ENCODE measurements at places on chromosomes 5 and 9. TPM values are rescaled to one million over a fixed set of nuclear protein-coding genes. Genes with fewer than 3 reads are reported as not detected.

TSSK1B gene
- total RNA-seq, result not detected

WNK2 gene
- 1.7 TPM for total RNA-seq

N4BP3 gene
- total RNA-seq, result 33.4 TPM

ANKRD31 gene
- total RNA-seq, result 0.94 TPM

GABRA1 gene
- total RNA-seq, result not detected

LRRC70 gene
- total RNA-seq, result 0.45 TPM

- DNase-seq, result no peak
Observed at GRCh38 chr5:142817949-142818431, 47.8 kb downstream of the ARHGAP26 start.

GRCh38 chr5:40082313-40082712 is 597.4 kb upstream of the PTGER4 start:
- DNase-seq, result no peak

GRCh38 chr5:17069995-17070511 is 134.0 kb upstream of the MYO10 start:
- no peak for DNase-seq

DNA sequence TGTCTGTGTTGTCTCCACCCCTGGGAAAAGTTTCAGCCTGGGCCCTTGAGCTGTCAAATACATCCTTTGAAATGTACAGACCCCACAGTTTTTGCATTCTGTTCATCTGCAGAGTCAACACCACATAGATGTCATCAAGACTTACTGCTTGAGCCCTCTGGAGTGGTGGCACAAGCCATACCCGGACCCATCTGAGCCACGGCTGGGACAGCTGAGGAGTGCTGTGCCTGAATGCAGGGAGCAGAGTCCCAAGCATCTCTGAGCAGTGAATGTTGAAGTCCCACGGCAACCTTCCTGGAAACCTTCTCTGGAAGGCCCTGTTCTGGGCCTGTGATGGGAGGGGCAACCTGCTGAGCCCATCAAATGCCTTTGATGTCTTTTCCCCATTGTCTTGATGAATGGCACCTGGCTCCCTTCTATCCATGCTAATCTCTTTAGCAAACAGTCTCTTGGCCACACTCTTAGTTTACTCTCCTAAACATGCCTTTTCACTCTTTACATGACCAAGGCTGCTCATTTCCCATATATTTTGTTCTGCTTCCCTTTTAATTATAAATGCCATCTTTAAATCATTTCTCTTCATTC is 92.5 kb downstream of the ATPSCKMT start:
- DNase-seq, result no peak

DNA sequence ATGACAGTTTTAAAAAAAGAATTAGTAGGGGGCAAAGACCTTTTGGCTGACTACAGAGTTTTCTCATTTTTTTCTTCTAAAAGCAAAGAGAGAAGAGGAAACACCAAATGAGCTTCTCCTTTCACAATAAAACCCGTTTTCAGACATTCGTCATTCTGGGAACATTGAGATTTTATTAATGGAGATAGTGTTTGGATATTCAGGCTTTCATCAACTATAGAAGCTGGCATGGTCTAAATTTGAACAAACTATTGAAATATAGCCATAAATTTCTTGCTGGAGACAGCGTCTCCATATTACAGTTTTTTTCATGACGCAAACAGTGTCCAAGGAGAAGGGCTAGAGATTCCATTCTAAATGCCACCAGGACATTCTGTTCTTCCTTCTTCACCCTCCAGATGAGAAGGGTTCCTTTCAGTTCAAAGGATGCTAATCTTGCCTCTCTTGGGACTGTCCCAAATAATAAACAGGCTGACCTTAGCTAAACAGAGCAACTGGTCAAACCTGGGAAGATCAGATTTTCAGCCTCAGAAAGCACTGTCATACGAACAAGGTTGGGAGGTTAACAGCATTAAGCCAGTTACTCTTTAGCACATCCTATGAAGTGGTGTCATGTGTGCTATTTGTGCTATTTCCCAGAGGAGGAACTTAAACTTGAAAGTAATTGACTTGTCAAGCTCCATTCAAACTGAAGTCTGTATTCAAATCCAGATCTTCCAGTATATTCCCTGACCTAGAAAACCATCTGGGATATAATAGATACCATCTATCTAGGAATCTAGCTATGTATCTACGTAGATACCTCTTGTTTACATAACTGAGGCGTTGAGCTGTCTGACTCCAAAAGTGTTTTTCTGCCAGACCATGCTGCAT is 125.6 kb downstream of the LPAR1 start:
- no peak for DNase-seq

DNA sequence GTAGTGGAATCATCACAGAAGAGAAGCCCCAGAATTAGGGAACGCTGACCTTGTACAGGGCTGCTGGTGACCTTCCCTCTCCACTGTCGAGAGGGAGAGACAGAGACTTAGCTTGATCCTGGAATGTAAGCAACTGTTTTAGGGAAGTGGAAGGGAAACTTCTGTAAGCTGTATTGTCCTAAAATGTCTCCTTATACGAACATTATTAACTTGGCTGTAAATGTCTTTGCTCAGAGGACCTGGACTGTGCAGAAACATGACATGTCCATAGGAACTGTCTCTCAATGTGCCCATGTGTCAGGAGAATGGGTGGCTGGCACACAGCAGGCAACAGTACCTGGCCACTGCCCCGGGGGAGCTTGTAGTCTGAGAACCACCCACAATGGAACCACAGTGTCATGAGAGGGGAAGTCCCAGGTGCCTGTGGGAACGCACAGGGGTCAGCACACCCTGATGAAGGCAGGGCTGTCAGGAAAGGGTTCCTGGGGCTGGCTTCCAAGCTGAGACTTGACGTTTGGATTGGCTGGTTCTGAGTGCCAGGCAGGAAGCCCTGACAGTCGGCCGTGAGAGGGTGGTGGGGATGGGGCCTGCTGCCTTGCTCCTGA is 34.0 kb downstream of the DAP start:
- peak; percentile 69 for DNase-seq

DNA sequence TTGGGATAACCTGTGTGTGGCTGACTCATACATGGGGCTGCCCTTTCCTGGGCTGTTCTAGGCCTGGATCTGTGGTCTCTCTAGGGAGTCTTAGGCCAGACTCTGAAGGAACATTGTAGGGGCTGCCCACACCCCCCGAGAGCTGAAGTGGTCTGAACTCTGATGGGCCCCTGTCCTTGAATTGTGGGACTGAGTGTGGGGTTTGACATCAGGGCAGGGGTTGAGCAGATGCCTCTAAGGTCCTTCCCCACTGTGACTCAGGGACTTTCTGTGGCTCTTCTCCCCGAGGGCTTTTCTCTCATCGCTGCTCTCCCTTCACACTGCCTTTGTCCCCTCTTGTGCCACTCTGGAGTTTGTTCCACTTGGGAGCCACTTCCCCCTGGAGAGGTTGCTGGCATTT is 215.0 kb downstream of the MELK start:
- no peak for DNase-seq

DNA sequence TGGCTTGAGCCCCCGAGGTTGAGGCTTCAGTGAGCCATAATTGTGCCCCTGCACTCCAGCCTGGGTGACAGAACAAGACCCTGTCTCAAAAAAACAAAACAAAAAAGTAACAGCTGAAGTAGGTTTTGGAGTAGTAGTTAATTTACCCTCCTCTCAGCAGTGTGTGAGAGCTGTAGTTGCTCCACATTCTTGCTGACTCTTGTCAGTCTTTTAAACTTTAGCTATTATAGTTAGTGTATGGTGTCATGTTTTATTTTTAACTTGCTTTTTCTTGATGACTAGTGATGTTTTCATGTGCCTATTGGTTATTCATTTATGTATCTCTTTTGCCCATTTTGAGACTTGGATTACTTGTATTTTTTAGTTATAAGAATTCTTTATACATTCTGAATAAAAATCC is 52.9 kb upstream of the DHFR start:
- DNase-seq, result no peak

GRCh38 chr9:38031594-38031993 is 37.4 kb downstream of the SHB start:
- no peak for DNase-seq

DNA sequence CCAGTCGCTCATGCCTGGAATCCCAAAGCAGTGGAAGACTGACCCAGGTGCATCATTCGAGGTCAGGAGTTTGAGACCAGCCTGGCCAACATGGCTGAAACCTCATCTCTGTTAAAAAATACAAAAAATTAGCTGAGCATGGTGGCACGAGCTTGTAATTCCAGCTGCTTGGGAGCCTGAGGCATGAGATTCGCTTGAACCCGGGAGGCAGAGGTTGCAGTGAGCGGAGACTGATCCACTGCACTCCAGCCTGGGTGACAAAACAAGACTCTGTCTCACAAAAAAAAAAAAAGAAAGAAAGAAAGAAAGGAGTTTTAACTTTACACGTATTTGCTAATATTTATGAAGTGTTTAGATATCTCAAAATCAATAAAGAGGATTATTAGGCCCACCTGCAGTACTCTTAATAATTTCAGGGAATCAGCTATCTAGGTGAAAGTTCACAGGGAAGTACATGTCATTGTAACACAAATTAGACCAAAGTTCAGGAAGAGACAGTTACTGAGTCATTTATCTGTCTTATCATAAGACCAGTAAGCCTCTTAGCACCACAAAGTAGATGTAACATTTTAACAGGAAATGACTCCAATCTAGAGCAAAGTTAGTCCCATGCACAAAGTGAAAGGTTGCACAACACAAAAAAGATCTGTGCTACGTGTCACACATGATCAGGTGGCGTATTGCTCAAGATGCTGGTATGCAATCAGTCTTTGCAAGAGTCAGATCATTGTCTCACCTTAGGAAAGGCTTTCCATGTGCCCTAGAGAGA is 34.1 kb upstream of the PLIN2 start:
- DNase-seq, result peak; percentile 82

DNA sequence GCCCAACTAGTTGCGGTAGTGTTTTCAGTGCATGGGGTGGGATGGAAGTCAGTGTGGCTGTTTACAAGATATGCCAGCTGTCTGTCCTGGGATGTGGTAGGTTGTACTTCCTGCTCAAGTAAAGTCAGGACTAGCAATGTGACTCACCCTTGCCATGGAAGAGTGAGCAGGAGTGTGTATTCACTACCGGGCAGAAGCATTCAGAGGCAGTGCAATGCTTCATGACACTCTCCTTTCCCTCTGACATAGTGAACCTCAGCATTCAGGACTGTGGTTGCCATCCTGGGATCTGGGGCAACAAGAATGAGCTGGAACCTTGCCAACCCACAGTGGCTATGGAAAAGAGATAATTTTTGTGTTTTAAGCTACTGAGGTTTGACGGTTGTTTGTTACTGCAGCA is 68.9 kb downstream of the BOD1 start:
- DNase-seq, result no peak

- DNase-seq, result no peak
Observed at GRCh38 chr5:150641006-150641570, 628 bp downstream of the SYNPO start.

Measured in activated CD8-positive, alpha-beta T cell treated with anti-CD3 and anti-CD28 coated beads for 36 hours (primary cell).